ENCODE measurements at places on chromosomes 5 and 9.

GRCh38 chr5:68494771-68495170 is 279.2 kb downstream of the PIK3R1 start:
- DNase-seq, result no peak

GRCh38 chr5:19782566-19782965 is 205.4 kb downstream of the CDH18 start:
- no peak for DNase-seq

DNA sequence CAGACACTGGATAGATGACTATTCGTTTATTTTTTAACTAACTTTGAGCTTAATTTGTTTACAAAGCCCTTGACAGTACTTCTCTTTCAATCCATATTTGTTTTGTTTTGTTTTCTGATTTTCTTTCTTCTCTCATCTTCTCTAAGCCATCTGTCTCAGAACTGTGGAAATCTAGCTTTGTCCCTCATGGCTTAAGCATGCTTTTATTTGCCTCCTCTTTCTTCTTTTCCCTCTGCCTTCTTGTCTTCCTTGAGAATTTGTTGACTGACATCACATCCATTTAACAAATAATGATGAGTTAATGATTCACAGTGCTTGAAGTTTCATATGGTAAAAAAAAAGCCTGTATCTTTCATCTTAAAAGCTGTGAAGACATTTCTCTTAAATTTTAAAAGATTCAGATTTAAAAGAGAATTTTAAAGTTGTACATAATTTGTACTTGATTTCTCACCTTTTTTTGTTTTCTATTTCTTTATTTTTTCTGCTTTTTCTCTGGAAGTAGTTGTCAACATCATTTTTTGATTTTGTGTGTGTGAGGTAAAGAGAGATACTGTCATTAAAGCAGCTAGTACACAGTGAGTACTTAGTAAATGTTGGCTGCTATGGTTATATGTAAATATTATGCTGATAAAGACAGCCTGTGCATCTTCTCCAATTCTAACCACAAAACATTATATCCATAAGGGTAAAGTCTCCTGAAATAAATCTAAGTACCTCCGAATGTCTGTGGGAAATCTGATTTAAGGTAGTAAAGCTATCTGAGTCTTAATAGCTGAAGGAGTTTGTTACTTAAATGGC is 13.9 kb upstream of the SGCD start:
- no peak for DNase-seq

GRCh38 chr5:168317521-168318147 is 26.2 kb downstream of the WWC1 start:
- no peak for DNase-seq

DNA sequence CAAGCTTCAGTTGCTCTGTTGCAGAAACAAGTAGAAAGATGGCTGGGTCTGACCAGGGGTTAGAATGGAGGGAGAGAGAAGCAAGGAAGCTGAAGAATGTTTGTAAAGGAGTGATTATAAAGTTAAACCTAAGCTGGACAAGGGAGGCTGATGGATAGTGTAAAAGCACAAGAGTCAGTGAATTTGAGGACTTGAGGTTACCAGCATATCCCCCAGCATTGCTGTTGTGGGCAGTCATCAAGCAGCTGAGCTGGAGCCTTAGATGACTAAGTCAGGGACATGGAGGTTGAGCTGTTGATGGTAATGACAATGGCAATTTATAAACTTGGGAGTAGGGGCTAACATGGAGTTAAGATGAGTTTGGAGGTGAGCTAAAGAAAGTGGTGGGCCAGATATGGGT is 131.5 kb downstream of the ERCC6L2 start:
- no peak for DNase-seq

- no peak for DNase-seq
Observed at GRCh38 chr9:137441289-137441934, at the start of gene ENTPD8. TSS of gene ENTPD8 (minus strand) at chr9:137441357. CDS start at chr9:137438285, 3,072 bp downstream.

DNA sequence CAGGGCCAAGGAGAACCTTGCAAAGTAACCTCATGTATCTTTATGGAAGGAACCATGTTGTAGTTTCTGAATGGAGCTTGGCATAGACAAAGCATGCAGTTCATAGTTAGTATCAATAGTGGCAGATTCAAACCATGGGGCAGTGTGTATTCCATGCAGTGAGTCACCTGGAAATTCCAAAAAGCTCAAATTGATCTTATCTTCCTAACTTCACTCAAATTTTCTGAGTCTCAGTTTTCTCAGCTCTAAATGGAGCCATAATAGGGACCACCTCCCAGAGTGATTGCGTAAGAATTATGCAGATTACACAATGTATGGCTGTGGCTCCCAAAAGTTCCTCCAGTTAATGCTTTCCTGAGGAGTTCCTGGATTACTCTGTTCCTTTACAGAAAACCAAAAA is 549.9 kb upstream of the KLF4 start:
- no peak for DNase-seq

DNA sequence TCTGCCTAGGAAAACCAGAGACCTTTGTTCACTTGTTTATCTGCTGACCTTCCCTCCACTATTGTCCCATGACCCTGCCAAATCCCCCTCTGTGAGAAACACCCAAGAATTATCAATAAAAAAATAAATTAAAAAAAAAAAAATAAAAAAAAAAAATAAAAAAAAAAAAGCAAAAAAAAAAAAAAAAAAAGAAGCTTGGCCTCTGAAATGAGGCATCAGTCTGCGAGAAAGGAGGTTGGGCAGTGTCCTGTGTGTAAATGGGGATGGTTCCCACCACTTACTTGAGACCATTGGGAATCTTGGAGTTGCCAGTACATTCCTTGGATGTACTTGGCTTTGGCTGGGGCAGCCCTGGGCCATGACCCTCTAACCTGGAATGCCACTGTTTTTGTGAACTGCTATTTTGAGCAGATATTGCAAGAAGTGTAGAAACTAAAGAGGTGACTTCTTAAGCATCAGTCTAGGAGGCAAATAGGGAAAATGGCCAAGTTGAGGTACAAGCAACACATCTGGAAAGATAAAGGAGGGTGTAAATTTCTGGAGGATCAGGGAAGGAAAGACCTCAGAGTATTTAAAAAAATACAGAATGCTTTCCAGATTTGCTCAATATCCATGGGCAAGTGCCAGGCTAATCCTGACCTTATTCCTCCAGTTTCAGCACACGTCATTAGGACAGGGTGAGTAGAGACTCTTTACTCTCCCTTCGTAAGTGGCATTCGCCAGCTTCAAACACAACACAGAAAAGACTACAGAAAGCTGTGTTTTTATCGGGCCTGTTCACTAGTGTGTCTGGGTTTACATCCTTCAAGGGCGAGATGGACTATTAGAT is 58.1 kb downstream of the HSPA4 start:
- no peak for DNase-seq

DNA sequence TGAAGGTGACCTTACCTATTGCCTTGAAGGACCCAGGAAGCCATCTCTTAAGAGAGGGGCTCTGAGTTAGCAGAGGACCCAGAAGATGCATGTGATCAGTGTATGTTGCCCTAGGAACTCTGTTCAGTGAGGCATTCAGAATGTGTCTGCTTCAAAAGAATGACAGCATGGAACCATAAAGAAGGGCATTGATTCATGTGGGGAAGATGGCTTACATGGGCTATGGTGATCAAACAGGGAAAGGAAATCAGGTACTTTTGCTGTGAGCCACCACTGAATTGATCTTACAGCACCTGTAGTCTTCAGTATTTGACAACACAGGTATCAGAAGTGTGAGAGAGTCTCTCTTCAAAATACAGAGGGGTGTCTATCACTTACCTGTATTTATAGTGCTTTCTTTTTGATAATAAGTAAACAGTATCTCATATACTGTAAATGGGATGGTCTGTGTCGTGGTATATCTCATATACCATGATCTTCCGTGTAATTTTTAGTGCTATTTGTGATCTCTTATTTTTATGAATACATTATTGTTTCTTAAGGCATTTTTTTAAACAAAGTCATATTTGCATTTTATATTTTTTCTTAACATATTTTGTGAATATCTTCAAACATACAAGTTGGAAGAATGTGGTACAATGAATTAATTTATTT is 57.0 kb downstream of the FOCAD start:
- DNase-seq, result no peak

DNA sequence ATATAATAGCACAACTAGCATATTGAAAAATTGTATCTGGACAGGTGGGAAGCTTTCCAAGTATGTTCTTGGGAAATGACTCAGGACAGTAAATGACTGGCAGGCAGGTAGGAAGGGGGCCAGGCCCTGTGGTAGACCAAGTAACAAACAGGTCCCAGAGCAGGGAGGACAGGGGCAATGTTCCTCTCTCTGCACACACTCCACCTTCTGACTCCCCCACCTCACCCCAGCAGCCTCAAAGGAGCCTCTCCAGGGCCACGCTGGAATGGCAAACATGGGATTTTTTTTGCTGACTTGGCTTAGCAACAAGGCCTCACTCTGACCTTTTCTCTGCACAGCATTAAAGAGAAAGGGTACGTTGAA is 31.1 kb upstream of the IQGAP2 start:
- no peak for DNase-seq

All from stimulated activated CD8-positive, alpha-beta memory T cell treated with anti-CD3 and anti-CD28 coated beads, Interleukin-15, amount 100 ng/mL, for 4 hours (primary cell).